ENCODE measurements at places on chromosomes 1 and 21. TPM values are rescaled to one million over a fixed set of nuclear protein-coding genes. Genes with fewer than 3 reads are reported as not detected.
A peak's percentile ranks its signal among the peaks of the same experiment; 100 is the strongest.

Gene CIART
- total RNA-seq, result 9.8 TPM

Gene C1orf94
- total RNA-seq, result not detected

Gene NOTCH2
- 143 TPM for total RNA-seq

DNA sequence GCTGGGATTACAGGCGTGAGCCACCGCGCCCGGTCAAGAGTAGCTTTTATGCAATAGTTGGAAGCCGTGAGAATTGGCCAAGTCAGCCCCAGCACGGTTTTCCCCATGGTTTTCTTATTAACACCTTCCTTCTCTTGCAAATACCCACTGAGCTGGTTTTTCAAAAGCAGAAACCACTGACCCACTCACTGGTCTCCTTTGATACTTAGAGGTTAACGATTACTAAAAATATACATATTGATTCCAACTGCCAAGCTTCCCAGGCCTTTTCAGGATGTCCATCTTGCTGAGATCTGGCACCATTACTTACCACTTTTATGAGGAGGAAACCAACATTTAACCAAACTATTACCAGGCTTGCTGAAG, 25.9 kb upstream of the TARDBP start:
- DNase-seq, result no peak

GRCh38 chr1:154973344-154974101, 958 bp upstream of the CKS1B start:
- peak; percentile 98 for DNase-seq

DNA sequence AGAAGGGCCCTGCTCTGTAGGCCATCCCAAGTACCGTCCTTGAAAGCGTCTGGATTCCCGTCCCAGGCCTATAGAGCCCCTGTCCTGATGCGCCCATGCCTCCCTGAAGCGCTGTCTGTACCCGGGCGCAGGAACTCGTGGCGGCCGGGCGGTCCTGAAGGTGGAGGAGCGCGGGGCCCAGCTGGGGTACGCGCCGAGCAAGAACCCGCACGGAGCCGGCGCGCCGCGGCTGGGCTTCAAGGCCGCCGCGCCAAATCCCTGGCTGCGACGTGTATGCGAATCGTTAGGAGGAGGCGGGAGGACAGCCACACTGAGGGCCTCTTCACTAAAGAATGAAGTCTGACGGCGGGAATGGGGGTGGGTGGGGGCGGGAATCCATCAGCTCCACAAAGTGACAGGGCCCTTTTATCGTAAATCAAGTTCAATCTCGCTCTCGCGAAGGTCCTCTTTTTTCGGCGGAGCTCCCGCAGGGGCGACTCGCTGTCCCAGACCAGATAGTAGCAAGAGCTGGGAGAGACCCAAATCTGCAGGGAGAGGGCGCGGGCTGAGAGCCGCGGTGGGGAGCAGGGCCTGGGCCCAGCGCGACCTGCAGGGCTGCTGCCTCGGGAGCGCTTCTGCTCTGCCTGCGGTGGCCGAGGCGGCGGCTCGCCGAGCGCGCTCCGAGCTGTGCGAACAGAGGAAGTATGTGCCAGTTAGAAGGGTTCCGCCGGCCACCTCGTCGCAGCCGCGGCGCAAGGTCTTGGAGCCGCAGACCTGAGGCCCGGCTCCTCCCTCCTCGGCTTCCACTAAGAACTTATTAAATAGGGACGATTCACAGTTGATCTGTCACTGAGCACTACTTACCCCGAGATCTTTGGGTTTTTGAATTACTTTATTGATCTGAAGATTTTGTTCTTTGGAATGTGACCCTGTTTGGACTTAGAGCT, 10.4 kb downstream of the BARHL2 start:
- DNase-seq, result no peak

DNA sequence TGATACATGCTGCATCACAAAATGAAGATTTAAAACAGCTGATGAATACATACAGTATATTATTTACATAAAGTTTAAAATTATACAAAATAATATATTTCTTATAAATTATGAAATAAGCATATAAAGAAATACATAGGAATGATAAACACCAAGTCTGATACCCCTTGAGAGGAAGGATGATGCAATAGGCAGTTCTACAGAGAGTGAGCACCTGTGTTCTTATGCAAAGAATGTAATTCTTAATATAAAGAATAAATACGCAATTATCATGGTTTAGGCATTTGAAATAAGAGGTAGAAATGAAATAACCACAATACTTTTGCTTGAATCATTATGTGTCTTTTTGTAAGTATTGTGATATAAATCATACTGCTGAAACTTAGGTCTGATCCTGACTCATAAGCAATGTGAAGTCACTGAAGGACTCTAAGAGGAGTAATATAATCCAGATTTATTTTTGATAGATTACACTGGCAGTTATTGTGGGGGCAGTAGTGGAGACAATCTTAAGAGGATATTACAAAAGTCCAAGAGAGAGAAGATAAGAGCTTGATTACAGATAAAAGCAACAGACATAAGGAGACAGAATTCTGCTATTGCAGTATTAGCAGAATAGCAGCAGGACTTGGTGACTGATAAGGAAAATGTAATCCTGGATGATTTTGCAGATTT, 39.0 kb downstream of the TTLL7 start:
- DNase-seq, result peak; percentile 87

DNA sequence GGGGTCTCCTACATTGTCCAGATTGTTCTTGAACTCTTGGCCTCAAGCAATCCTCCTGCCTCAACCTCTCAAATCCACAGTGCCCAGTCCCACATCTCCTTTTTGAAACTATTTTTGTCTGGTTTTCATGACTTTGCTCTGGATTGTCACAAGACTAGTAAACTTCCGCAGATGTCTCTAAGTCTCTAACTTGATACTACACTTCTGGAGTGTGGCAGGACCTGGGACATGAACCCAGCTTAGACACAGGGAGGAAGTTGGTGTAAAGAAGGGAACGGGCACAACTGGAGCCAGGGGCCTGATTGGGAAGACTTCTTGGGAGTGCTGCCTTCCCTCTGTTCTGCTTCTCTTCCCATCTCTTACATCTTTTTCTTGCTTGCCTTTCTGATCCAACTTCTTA, 16.2 kb upstream of the DISC1 start:
- no peak for DNase-seq

GRCh38 chr1:153510984-153511410, 24.8 kb downstream of the S100A6 start:
- DNase-seq, result peak; percentile 84

DNA sequence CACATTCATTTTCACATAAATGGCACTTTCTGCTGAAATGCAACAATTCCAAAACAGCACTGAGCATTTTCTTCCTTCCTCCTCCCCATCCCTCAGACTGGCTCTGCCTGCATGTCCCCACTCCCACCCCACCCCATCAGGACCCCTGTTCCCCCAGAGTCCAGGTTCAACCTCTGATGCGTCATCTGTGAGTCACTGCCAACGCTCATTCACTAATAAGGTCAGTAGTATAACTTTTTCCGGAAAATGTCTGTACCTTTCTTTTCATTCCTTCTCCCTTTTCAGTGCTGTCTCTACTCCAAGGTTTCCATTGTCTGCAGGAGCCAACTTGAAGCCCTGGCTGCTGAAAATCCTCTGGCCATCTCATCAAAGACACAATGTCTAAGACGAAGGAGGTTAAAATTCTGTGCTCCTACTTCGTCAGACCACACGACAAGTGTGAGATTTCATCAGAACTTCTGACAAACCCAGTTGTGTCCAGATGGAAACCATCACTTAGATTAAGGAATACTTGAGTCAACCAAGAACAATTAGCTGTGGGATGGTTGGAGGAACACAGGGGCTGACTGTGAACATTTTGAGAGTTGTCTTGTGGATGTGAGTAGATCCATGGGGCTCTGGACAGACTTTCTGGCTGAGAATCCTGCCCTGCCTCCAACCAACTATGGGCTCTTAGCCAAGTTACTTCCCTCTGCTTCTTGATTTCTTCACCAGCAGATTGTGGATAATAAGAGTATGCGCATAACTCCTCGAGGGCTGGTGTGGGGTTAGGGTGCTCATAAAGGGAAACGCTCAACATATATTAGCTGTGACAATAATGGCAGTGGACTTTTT, 35.6 kb upstream of the UTS2 start:
- peak; percentile 83 for DNase-seq

GRCh38 chr1:229778794-229779193, 152.7 kb downstream of the URB2 start:
- DNase-seq, result no peak
